ENCODE measurements at places on chromosomes 2 and 18.

GRCh38 chr2:132902626-132903025 lies 232.6 kb upstream of the LYPD1 start:
- DNase-seq, result no peak

- DNase-seq, result peak; percentile 65
Observed at GRCh38 chr2:16625201-16625729, 40.4 kb downstream of the CYRIA start.

- no peak for DNase-seq
Observed at GRCh38 chr2:240817496-240818292, 2.3 kb downstream of the KIF1A start.

- no peak for DNase-seq
Observed at GRCh38 chr2:26075173-26075572, 41.3 kb downstream of the RAB10 start.

DNA sequence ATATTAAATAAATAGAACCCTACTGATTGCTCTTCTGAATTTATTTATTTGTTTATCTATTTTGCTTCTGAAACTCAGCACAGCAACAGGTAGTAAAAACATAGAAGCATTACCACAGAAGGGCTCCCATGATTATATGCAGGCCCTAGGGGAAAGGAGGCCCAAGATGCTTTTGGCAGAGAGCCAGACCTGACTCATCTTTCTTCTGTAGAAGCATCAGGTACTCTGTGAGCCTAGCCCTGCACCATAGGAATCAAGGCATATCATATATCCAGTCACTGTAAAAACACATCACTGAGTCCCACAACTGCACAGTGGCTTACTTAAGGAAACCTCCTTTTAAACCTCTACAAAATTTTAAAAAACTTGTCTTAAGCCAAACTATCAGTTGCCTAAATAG lies 1.8 kb downstream of the SCN9A start:
- DNase-seq, result no peak

DNA sequence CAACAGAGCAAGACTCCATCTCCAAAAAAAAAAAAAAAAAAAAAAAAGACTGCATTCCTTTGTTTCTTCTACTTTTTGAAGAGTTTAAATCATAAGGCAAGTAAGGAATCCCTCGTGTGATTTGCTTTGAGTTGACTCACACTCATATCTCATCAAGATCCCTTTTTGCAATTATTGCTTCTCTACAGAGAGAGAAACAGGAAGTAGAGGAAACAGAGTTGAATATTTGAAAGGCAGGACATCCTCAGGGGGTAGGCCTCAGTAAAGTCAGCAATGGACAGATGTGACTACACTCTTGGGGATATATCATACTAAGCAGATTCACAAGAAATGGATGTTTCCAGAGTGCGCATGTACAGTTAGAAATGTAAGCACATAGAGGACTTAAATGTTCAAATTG lies 11.2 kb upstream of the EFR3B start:
- no peak for DNase-seq

All from globus pallidus (tissue), 1 donor.